Memory B cell (primary cell): ENCODE measurements at places on chromosomes 3 and 15.

DNA sequence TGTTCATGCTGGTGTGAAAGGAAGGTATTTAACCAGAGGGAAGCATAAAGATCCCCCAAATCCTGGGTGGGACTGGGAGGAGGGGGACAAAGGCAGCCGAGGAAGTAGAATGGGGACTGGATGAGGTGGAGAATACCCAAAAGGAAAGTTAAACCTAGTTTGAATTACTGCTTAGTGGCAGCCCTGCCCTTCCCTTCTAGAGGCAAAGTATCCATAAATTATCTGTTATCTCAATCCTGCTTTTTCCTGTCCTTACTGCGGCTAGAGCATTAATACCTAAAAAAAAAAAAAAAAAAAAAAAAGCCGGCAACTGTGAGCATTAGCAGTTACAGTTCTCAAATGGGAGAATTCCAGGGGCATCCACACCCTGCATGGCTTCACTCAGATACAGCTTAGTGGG, 139.0 kb downstream of the RYR3 start:
- DNase-seq, result no peak

DNA sequence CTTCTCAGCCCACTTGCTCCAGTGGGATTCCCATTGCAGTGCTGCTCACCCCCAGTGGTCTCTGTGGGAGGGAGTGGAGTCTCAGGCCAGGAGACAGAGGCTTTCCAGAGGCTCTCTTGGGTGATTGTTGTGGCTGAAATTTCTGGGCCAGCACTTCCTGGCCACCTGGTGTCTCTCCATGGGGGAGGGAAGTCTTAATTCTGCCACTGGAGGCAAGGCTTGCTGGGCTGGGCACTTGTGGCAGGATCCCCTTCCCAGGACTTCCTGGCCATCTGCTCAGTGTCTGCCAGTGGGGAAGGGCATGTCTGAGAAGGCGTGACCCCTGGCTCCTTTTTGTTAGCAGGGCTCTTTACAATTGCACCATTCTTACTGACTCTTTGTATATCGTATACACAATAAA, 351.8 kb downstream of the GABRB3 start:
- no peak for DNase-seq

DNA sequence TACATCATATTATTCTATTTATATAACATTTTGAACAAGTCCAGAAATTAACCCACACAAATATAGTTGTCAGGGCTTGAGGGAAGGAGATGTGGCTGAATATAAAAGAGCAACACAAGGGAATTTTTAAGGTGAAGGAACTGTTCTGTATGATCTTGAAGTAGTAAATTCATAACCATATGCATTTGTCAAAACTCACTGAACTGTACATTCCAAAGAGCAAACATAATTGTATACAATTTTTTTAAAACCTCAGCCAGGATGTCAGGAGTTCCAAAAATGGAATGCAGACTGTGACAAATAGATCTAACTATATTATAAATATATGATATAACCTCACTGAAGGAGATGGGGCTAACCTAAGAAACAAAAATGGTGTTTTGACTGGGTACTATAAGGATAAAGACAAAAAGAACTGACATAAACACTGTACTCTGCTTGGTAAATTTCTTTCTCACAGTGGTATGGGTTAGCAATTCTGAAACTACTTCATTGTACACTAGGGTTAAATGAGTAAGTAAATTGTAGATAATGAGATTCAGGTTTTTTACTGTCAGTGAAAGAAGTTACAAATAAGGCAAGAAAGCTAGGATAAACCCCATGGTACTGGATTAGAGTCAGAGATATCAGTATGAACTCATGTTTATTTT, 14.4 kb downstream of the GOLGB1 start:
- DNase-seq, result no peak

DNA sequence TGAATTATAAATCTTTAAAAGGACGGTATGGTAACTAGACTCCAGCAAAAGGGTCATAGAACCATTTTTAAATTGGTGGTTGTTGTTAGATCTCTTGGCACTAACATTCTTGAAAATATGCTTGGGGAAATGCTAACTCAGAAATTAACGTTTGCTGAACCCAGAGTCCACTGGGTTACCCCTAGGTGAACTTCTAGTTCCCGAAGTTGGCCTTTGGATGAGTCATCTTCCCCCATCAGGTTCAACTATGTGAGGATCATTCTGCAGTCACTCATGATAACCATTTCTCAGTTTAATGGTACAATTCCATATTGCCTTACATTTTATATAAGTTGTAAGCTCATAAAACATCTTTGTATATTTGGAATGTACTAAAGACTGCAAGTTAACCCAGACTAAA, 204.7 kb downstream of the THSD4 start:
- no peak for DNase-seq

GRCh38 chr3:25287291-25287884, 140.7 kb upstream of the RARB start:
- no peak for DNase-seq
